Activated CD8-positive, alpha-beta memory T cell treated with anti-CD3 and anti-CD28 coated beads, Interleukin-2, amount 10 ng/mL, durations not matched to agents 7 days and 5 days (primary cell): ENCODE measurements at places on chromosomes 3 and 15.

DNA sequence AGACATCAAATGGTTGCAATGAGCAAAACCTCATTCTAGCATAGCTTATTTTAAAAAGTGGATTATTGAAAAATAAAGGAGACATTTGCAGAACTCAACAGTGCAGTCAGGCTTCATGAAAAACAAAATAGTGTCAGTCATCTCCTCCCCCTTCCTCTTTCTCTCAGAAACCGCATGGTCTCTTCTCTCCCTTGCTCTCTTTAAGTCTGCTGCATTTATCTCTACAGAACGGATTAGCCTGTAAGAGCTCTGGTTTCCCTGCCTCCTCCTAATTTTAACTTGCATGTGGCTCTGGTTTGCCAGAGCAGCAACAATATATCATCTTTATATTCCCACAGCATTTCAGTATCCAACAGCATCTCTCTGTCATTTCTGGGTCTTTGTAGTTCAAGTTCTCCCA lies 609.0 kb downstream of the MECOM start:
- no peak for DNase-seq

DNA sequence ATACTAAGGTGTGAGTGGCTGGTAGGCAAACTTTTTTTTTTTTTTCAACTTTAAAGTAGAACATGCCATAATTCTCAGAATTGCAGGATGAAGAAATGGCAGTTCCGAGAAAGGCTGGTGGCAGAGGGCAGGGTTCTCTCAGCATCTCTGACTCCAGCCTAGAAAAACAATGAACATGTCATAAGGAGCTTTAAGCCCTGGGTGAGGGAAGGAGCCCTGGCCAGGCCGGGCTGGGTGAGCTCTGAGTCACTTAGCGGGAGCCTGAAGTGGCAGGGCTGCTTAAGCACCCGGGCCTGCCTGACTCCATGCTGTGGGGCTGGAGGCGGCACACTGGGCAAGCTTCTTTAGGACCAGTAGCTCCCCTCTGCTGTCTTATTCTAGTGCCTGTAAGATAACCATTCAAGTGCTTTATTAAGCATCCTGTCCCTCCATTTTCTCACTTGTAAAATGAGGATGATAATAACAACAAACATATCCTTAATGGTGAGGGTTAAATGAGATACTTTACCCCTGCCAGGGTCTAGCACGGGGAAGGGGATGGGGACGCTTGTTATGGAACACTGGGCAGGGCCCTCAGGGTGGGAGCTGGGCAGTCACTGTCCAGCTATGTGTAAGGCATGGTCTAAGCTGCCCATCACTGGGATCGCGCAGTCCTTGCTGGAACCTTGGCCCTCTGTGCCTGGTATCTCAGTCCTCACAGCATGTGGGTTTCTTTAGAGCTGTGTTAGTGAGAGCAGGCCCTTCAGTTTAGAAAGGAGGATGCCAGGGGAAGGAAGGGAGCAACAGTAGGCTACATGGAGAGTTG lies 18.4 kb downstream of the SMAD6 start:
- DNase-seq = peak; percentile 74

GRCh38 chr3:108125550-108126071 lies 34.8 kb upstream of the CD47 start:
- peak; percentile 79 for DNase-seq

- DNase-seq = no peak
Observed at GRCh38 chr3:175185903-175186302, 326.8 kb downstream of the NAALADL2 start.

DNA sequence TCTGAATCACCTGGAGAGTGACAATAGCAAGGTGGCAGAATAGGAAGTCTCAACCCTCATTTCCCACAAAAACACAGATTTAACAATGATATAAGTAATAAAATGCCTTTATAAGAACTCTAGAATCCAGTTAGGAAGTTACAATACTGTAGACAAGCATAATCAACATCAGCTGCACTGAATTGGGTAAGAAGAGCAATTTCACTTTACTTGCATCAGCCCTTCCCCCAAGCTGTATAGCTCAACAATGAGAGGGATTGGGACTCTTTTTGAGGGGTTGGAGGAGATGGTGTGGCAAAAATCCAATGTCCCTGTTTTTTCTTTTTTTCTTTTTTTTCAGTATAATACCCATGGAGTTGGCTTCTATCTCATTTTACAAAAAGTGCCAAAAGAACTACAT lies 63.1 kb downstream of the SERP1 start:
- no peak for DNase-seq

DNA sequence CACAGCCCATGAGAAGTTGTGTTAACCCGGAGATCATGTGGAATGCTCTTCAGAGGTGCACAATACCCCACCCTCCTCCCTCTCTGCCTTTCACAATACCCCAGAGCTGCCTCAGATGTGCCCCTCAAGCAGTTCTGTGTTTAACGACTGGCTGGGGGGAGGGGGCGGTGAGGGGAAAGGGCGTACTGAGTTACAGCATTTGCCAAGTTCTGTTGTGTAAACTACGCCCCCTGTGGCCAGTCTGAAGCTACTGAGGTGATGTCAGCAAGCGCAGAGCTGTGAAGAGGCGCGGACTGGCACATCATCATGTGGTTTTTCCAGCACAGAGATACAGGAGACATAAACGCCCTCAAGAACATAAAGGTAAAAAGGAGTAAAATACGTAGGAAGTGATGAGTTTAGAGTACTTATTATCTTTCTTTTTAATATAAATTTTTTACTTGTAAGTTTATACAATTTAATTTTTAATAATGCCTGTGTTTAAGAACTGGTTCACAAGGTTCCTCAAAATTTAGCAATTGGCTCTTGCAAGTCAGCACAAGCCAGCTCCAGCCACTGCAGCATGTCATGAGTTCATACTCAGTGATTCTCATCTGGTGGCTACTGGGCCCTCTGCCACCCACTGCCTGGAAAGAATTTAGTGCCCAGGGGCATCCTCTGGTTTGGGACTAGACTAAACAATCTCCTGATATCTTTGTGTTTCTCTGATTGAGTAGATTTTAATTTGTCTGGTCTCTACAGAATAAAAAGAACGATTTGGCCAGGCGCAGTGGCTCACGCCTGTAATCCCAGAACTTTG lies 1.7 kb downstream of the EPB42 start:
- no peak for DNase-seq

GRCh38 chr3:14235003-14235911 lies 56.6 kb downstream of the LSM3 start:
- peak; percentile 18 for DNase-seq

- no peak for DNase-seq
Observed at GRCh38 chr15:81092559-81092902, 41.5 kb upstream of the CFAP161 start.

DNA sequence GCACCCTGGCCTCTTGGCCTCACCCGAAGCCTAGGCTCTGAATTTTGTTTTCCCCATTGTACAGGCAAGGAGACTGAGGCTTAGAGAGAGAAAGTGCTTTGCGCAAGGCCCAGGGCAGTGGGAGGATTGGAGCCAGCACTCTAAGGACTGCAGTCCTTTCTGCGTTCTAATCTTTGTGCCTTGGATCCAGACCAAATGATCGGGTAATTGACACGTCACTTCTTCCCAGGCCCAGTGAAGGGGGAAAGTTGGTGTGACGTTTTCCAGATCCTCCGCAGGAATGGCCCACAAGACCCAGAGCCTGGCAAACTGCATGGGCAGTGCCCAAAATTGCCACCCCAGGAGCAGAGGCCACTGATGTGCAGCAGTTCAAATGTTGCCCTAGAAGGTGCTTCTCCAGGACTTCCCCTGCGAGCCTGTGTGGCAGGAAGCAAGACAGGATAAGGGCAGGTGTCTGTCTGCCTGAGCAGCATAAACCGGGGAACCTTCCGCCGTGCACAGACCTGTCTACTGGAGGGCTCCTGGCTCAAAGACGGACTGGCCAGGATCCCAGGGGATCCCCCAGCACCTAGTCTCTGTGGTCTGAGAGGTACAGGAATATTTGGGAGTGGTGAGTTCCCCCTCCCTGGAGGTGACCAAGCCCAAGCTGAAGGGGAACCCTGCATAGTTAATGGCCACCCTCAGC lies 194.5 kb upstream of the TLE3 start:
- DNase-seq = no peak

- DNase-seq = no peak
Observed at GRCh38 chr15:98684436-98684835, 36.1 kb downstream of the IGF1R start.

DNA sequence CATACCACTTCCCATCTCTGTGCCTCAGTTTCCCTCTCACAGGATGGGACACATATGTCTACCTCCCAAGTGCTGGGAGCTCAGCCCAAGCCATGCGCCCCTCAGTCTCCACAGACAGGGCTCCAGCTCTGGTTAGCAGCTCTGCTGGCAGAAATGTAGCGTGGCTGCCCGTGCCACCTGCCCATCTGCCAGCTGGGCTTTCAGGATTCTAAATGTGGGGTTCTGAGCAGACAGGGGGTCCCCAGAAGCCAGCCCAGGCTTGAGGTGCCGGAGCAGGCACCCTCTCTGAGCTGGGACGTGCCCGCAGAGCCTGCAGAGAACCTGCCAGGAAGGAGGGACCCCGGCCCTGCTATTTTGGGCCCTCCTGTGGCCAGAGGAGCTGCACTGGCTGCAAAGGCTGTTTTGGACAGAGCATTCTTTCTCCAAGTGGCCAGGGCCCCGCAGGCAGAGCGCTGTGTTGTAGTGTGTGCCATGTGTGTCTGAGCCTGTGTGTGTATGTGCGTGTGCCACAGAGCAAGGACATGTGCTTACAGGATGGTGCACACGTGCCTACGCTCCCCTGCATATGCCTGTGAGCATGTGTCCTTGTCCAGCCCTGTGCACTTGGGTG lies 31.7 kb downstream of the PSTPIP1 start:
- no peak for DNase-seq

- DNase-seq = peak; percentile 91
Observed at GRCh38 chr3:51669241-51670052, 1.6 kb upstream of the TEX264 start.

GRCh38 chr3:183094711-183095110 lies 4.6 kb downstream of the MCCC1 start:
- DNase-seq = no peak

DNA sequence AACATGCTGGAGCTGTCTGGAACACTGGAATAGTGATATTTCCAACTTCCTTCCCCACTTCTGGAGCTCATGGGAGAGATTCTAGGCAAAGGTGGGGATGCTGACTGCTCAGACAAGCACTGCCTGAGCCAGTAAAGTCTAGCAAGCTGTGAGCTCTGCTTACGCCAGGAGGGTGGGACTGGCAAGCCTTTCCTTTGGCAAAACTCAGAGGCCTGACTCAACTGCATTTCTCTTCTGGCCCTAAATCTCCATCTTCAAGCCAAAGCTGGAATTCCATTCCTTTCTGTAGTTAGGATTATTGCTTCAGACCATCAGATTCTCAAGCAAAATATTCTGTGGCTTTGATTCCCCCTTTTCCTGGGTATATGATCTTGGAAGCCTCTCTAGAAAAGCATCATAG lies 20.3 kb upstream of the EPB42 start:
- DNase-seq = no peak

- DNase-seq = no peak
Observed at GRCh38 chr3:11477407-11477911, 166.3 kb downstream of the VGLL4 start.

DNA sequence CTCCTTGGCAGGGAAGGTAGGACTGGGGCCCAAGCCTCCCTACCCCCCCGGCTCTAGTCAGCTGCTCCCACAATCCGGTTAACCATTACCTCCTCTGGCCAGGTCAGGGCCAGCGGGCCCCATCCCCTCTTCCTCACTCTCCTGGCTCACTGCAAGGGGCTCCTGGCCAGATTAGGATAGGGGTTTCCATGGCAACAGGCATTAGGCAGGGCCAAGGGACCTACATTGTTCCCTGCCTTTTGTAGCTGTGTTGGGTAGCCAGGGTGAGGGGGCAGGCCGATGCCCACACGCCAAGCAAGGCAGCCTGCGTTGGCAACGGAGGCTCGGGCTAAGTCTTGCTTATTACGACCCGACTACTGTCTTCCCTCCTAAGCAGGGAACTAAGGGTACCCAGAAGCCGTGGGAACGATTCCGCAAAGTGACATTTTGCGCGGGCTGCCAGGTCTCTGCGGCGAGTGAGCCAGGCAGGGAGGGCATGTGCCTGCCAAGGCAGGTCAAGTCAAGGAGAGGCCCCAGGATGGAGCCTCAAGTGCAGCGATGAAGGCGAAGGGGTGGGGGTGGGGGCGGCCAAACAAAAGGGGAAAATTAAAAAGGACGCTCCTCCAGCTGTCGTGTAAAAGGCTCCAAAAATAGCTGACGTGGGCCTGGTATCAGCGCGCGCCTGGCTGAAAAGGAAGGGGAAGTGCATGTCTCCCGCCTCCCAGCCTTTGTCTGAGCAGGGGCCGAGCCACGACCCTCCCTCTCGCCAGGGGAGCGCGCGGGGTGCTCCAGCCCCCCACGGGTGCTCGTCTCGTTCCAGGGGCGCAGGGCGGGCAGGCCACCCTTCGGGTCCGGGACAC lies 919 bp downstream of the IDH2 start:
- peak; percentile 61 for DNase-seq

DNA sequence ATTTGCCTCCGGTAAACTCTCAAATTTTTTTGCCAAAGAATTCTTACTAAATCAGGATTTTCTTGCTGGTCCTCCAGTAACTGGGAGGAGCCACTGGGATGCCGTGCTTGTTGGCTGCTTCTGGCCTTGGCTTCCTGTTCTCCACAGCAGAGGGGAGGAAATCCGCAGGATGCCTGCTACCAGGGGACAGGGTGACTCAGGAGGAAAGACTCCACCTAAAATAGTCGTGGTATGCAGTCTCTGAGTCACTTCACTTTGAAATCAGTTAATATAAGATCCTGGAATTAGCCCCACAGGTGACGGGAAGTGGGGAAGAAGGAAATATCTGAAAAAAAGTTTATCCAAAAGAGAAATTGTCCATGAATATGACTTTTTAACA lies 6.5 kb upstream of the TM4SF18 start:
- no peak for DNase-seq

DNA sequence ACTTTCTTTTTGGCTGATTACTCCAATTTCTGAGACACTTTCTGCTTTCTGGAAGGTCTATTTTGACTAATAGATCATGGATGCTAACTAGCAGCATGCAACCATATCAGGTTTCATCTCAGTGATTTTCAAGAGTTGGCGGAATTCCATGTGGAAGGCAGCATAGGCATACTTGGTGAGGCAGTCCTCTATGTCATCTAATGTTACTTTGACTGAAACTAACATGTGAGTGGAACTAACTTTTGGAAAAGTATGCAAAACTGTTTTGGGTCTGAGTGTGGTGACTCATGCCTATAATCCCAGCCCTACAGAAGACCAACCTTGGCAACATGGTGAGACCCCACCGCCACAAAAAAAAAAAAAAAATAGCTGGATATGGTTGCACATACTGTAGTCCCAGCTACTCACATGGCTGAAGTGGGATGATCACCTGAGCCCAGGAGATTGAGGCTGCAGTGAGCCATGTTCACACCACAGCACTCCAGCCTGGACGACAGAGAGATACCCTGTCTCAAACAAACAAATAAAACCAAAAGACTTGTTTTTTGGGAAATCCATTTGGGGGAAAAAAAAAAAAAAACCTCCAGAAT lies 1033.7 kb downstream of the ROBO1 start:
- no peak for DNase-seq
